ENCODE measurements at places on chromosomes 4 and X.

GRCh38 chr4:72546456-72546855, 22.6 kb downstream of the ADAMTS3 start:
- H3K36me3 ChIP-seq: no peaks in the 10 kb centered on the region
- no peak overlapping the region for H3K4me3 ChIP-seq
- H3K27me3 ChIP-seq: no peaks in the 10 kb centered on the region
- no peak overlapping the region for H3K27ac ChIP-seq

- H3K36me3 ChIP-seq: no peaks in the 10 kb centered on the region
- H3K27ac ChIP-seq: no peak overlapping the region
- no peaks in the 10 kb centered on the region for H3K27me3 ChIP-seq
- no peak overlapping the region for H3K4me3 ChIP-seq
- H3K4me1 ChIP-seq: no peaks in the 10 kb centered on the region
- no peak for DNase-seq
These were observed 162.6 kb downstream of the BMPR1B start for GRCh38 chr4:94920369-94920768.

DNA sequence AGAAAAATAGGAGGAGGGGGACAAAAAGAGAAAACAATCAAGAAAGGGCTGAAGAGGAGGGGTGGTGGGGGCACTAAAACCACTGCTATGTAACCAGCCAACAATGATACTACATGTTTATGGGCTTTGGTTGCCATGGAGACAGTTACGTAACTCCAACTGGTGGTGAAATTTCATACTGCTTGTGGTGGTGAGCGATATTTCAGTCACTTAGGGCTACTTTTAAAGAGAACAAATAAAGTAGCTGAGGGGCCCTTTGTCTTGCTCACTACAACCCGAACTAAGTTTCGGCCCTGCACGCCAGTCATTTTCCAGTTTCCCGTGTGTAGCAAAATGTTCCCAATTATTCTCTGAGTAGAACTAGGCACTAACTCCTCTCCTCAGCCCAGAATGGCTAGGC, 275.2 kb upstream of the EDA2R start:
- no peak overlapping the region for H3K27ac ChIP-seq
- no peaks in the 10 kb centered on the region for H3K36me3 ChIP-seq
- DNase-seq: no peak
- H3K4me3 ChIP-seq: no peak overlapping the region
- peaks cover 27% of the 10 kb centered on the region for H3K27me3 ChIP-seq
- no peaks in the 10 kb centered on the region for H3K4me1 ChIP-seq

DNA sequence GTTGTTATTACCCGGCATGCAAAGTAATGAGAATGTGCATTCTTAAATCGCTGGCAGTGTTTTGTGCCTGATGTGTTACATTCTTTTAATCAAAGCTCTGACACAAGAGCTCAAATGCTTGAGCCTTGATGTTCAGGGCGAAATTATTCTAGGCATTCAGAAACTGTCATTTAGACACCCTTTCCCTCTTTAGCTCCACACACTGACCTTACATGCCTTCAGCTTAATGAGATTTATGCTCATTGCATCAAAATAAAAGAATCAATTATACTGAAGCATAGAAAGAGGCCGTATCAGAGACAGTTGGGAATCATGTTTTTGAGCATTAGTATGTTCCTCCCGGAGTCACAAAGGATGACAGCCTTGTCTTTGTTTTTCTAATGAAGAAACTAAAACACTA, 56.7 kb downstream of the FAM114A1 start:
- peaks cover 4% of the 10 kb centered on the region for H3K4me1 ChIP-seq
- no peak overlapping the region for H3K27ac ChIP-seq
- no peaks in the 10 kb centered on the region for H3K27me3 ChIP-seq
- no peak for DNase-seq
- no peaks in the 10 kb centered on the region for H3K36me3 ChIP-seq
- no peak overlapping the region for H3K4me3 ChIP-seq

GRCh38 chr4:150402871-150403272, 179.1 kb upstream of the MAB21L2 start:
- H3K27ac ChIP-seq: no peak overlapping the region
- peak; percentile 48 for DNase-seq
- no peaks in the 10 kb centered on the region for H3K27me3 ChIP-seq
- H3K36me3 ChIP-seq: no peaks in the 10 kb centered on the region
- no peaks in the 10 kb centered on the region for H3K4me1 ChIP-seq

Data from adrenal gland (tissue), 19 donors.